NCI-H2107 (cell line): ENCODE measurements at places on chromosomes 3 and 15.
A peak's percentile ranks its signal among the peaks of the same experiment; 100 is the strongest.

GRCh38 chr3:180804916-180805315, 107.6 kb upstream of the FXR1 start:
- peak; percentile 78 for DNase-seq

GRCh38 chr3:132311841-132312240, 5.4 kb upstream of the ACP3 start:
- no peak for DNase-seq

DNA sequence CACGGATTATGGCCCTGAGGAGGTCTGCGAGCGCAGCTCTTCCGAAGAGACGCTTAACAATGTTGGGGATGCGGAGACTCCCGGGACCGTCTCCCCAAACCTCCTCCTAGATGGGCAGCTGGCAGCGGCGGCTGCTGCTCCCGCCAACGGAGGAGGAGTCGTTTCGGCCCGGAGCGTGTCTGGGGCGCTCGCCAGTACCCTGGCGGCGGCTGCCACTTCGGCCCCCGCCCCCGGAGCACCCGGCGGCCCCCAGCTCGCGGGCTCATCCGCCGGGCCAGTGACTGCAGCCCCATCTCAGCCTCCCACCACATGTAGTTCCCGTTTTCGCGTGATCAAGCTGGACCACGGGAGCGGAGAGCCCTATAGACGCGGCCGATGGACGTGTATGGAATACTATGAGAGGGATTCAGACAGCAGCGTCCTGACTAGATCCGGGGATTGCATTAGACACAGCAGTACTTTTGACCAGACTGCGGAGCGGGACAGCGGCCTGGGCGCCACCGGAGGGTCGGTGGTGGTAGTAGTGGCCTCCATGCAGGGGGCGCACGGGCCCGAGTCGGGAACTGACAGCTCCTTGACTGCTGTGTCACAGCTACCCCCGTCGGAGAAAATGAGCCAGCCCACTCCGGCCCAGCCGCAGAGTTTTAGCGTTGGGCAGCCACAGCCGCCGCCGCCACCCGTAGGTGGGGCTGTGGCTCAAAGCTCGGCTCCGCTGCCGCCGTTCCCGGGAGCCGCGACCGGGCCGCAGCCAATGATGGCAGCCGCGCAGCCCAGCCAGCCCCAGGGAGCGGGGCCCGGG, 1.6 kb downstream of the TSC22D2 start:
- peak; percentile 67 for DNase-seq

GRCh38 chr3:196013587-196014487, 68.1 kb downstream of the TFRC start:
- DNase-seq: no peak

- no peak for DNase-seq
Measured at GRCh38 chr3:58953288-58953687, 96.5 kb downstream of the CFAP20DC start.

DNA sequence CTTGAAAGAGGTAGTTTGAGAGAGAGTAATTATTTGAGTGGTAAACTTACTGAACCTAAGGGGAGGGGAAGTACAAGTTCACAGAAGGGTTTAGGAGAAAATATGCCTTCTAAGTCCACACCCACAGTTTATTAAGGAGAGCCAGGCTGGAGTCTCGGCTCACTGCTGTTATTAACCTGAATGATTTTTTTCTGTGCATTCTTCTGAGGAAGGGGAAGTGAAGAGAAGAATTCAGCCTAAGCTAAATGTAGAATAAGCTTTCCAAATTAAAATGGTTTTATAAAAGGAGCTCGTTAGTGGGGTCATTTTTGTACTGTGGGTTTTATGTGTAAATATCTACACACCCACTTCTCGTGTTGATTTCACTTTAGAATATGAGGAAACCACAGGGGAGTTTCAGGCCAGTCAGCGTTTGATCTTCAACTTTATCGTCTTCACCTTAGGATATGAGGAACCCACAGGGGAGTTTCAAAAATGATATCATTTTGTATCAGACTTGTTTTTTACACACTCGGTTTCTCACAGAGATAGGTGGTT, 1.5 kb downstream of the WHAMM start:
- no peak for DNase-seq

- no peak for DNase-seq
Measured at GRCh38 chr3:16231983-16232382, 32.8 kb downstream of the DPH3 start.

DNA sequence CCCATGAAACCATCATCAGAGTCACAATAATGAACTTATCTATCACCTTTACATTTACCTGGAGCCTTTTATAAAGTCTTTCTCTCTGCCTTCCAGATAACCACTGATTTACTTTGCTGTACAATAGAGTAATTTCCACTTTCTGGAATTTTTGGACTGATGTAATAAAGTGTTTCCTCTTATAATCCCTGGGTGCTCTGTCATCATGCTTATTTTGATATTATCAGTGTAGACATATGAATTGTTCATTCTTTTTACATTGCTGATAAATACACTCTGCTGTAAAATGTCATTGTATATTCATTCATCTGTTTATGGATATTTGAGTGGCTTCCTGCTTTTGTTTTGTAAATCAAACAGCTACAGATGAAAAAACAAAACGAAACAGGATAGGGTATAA, 27.0 kb upstream of the IREB2 start:
- DNase-seq: no peak

DNA sequence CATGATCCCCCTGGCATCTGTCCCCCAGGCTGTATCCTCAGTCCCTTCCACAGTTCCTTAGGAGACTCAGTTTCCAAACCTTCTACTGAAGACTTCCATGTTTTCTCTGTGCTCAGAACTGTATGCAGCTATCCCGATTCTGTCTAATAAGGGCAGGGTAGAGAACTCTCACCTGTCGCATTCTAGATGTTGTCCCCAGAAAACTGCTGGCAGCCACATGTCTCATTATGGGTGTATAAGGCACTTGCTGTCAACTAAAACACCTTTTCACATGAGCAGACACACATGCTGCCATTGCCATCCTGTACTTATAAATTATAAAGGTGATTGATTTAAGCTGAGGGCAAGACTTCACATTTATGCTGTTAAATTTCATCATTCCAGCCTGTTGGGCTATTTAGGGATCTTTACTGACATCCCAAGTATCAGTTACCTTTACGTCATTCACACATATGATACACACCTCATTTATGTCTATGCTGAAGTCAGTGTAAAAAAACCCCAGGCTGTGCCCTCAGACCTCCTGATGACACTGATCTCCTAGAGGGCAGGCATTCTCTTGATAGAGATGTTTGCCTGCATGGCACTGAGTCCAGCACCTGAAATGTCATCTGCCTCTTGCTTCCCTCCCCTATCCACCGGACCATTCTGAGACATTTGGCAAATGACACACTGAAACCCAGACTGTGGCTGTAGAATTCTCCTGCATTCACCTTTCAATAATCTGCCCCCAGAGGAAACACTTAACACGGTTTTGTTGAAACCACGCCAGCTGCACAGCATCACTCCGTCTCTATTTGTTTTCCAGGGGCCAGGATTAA, 35.8 kb downstream of the BTD start:
- no peak for DNase-seq

GRCh38 chr15:98514034-98514622, 134.2 kb upstream of the IGF1R start:
- no peak for DNase-seq

DNA sequence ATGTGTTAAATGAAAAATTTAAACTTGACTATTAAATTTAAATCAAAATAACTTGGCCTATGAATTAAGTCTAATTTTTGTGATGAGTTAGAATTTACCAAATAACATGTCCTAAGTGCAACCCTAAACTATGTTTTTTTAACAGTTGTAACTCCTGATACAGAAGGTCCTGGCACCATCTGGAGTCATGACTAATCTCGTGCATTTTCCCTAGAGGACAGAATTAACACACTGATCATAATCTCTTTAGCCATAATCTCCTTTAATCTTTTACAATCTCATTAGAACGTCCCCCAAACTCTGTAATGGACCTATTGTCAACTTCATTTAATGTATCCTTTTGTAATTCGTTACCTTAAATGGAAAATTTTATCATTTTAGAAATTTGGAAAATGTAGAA, 100.6 kb downstream of the SUCNR1 start:
- DNase-seq: no peak

DNA sequence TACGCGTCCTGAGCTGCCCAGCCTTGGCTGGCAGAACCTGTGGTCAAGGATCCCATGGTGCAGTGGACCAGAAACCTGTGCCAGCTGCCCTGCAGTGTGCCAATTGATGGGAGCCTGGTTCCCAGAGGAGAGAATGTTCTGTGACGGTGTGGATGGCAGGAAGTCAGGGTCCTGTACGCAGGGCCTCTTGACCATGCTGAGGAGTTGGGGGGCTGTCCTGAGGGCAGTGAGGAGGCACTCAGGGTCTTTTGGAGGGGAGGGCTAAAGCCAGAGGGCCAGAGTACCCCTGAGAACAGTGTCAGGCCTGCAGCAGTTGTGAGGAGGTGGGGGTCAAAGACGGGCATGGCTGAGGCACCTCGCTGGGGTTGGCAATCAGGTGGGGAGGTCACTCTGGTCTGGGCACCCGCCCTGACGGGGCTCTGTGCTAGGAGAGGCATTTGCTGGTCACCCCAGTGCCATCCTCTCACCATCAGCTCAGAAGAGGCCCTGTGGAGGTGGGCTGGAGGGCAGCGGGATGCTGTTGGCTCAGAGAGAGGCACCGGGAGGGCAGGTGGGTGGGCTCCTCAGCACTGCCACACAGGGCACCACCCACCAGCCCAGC, 61.0 kb downstream of the SCN5A start:
- DNase-seq: no peak

- DNase-seq: no peak
Measured at GRCh38 chr15:33234020-33234461, 39.5 kb upstream of the FMN1 start.

GRCh38 chr3:32822609-32823498, 5.1 kb downstream of the TRIM71 start:
- DNase-seq: no peak

DNA sequence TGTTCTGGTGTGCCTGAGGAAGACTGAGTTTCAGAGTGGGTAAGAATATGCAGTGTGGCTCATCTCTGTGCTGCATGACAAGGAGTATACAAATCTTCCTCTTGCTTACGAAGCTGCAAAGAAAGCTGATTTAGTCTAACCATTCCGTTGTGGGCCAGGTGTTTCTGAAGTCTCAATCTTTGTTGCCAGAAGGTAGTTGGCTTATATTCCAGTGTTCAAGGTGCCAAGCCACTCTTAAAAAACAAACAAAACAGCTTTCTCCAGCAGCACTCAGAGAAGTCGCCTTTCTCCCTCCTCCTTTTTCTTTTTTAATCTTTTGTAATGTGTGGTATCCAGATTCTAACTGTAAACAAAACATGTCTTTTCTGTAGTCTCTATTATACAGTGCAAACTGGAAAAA, 872.4 kb downstream of the NAALADL2 start:
- DNase-seq: no peak

DNA sequence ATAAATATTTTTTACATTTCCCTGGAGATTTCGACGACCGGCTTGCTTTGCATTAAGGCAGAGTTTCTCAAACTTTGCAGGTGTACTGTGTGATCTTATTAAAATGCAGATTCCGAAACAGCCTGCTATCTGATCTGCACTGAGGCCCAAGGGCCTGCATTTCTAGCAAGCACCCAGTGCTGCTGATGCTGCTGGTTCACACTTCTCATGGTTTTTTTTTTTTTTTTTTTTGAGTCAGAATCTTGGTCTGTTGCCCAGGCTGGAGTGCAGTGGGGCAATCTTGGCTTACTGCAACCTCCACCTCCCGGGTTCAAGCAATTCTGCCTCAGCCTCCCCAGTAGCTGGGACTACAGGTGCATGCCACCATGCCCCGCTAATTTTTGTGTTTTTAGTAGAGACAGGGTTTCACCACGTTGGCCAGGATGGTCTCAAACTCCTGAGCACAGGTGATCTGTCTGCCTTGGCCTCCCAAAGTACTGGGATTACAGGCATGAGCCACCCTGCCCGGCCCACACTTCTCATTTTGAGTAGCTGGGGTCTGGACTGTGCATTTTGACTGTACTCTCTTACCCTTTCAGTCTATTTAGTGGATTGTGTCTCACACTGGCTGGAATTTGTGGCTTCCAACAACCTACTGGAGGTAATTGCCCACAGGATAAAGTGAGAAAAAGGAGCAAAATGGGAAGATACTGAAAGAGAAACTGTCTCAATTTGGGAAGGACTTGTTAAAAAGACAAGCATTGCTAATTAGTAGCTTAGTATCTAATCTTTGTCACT, 94.1 kb downstream of the ITPR1 start:
- no peak for DNase-seq

DNA sequence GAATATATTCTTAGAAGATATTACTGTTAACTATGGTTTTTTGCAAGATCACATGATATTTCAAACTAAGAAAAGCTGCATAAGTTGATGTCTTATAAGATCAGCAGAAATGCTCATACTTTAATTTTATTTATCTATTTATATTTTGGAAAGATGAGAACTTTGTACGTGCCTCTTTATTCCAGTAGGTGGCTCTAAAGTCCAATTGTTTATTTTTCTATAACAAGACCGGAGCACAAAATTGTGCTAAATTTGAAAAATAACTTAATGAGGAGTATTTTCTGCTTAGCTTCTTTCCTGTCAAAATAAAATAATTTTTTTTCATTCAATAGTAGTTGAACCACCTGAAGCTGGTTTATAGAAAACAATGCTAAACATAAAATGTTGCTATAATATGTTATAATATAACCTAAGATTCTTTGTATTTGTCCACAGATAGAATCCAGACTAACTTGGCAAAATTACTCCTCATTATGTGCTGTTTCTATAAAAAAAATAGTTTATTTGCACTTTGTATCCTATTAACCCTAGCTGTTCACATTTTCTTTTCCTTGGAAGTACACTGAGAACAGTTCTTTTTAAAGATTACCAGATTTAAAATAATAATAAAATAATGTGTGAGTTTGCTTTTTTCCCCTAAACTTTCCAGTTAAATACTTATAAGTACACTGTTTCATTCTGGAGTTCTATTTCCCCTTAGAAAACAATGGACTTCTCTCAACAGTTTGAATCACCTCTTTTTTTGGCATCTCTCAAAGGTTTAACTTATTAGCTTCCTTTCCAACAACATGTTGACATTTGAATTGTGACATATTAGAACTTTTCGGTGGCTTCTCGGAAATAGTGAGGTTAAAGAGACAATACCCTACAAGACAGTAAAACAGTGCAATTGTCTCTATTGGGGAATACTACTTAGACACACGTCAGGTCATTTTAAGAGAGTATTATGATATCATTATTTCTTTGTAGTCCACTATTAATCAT, 530.0 kb downstream of the MECOM start:
- DNase-seq: no peak

DNA sequence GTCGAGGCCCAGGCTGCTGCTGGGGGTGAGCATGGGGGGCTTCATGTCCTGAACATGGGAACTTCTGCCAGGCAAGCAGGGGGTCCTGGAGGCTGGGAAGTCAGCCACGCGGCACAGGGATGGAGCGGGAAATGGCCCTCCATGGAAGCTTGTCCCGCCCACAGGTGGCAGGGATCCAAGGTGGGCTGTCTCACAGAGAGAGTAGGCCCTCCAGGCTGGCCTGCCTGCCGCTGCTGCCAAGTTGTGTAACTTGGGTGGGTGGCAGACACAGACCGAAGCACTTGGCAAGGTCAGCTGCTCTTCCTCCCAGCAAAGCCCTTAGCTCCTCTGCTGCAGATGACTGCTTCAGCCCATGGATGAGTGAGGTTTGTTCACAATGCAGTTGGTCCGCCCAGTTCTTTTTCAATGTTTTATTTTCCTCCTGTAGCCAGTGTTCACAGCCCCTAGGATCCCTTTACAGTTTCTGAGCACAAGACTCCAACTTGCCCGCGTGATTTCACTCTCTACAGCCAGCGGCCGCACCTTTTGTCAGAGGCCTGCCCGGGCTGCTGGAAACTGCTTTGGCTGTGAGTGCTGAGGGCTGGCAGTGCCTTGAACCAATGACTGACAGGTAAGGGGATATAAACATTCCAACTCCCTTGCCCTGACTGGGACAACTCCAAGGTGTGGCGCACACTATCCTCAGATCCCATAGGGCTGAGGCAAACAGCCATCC, 26.7 kb downstream of the HCN4 start:
- DNase-seq: no peak

GRCh38 chr3:179681492-179682263, 28.8 kb downstream of the USP13 start:
- DNase-seq: no peak
